Fibroblast of lung (primary cell): ENCODE measurements at places on chromosomes 4 and X. TPM values are rescaled to one million over a fixed set of nuclear protein-coding genes. Genes with fewer than 3 reads are reported as not detected.

Gene UGT2A1
- total RNA-seq: not detected in 2 replicates

Gene EDA
- 0.17 and 0.26 TPM in 2 replicates for total RNA-seq

Gene AKAP14
- total RNA-seq: not detected in 2 replicates

Gene ANKRD50
- 21.3 and 28.4 TPM in 2 replicates for total RNA-seq

Gene IRF2
- total RNA-seq: 30.9 and 31.8 TPM in 2 replicates

Gene TBC1D1
- 57.3 and 90.0 TPM in 2 replicates for total RNA-seq

Gene SMIM10
- 10.0 and 10.2 TPM in 2 replicates for total RNA-seq

Gene MTNR1A
- not detected in 2 replicates for total RNA-seq

Gene TBC1D9
- 25.4 and 36.3 TPM in 2 replicates for total RNA-seq

Gene MRPL1
- total RNA-seq: 25.4 and 25.7 TPM in 2 replicates

Gene TMPRSS11D
- total RNA-seq: not detected in 2 replicates

DNA sequence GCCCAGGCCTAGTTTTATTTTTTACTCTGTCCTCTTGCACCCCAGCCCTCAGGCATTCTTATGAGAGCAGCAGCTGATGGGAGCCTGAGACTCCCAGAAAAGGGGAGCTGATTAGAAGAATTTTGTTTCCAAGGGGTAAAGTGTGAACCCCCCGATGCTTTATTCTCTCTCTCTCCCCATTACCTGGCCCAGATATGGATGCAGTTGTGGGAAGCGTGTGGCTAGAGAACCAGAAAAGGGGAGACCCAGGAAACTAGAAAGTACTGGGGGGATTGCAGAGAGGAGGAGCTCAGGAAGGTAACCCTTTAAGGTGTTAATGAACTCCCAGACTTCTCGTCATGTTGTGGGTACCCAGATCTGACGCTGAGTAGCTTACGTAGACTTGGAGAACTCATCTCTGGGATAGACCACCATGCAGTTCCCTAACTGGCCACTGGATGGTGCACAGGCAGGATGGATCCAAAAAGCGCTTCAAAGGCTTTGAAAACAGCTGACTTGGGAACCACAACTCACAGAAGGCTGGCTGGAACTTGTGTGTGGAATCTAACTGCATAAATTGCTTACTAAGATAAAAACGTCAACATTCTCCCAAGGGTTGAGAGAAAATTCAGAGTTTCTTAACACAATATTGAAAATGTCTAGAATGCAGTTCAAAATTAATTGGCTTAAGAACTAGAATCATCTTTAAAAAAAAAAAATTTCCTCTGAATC is 64.7 kb downstream of the TBC1D14 start:
- peak; percentile 90 for DNase-seq
- H3K4me1 ChIP-seq: no peaks in the 10 kb centered on the region
- H3K27ac ChIP-seq: no peak overlapping the region

- DNase-seq: peak; percentile 87
- H3K27ac ChIP-seq: peak overlapping the region; percentile 42
- H3K4me3 ChIP-seq: no peak overlapping the region
- H3K36me3 ChIP-seq: no peaks in the 10 kb centered on the region
- H3K4me1 ChIP-seq: peaks cover 16% of the 10 kb centered on the region
These were observed 46.1 kb upstream of the VEGFC start for GRCh38 chr4:176838601-176839433.

DNA sequence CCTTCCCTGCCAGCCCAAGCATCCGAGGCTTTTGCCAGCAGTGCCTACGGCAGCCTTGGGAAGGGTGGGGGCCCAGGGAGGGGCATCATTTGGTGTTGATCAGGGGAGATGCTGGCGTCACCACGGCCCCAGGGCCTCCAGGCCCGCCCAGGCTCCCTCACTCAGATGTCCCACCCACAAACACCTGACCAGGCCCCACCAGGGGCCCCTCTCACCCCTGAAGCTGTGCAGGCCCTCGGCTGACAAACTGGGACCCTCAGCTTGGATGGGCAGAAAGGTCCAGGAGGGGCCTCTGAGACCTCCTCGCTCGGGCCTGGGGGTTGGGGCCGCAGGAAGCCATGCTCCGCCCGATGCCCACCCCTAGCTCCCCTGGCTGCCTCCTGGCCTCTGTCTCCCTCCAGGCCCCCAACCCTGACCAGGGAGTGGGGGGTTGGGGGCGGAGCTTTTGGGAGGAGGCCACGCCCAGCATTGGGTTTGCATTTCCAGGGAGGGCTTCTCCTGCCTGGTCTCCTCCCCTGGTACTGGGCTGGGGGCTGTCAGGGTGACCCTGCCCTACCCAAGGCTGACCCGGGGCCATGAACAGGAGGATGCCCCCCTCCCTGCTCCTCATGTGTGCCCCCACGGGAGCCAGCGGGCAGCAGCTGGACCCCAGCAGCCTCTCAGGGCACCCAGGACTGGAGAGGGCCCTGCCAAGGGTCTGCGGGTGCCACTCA is 33.4 kb upstream of the SPON2 start:
- peaks cover 46% of the 10 kb centered on the region for H3K4me1 ChIP-seq
- no peaks in the 10 kb centered on the region for H3K27me3 ChIP-seq
- H3K27ac ChIP-seq: no peak overlapping the region
- no peak overlapping the region for H3K4me3 ChIP-seq
- peaks cover 6% of the 10 kb centered on the region for H3K36me3 ChIP-seq

GRCh38 chrX:127596882-127597281 is 455.3 kb downstream of the ACTRT1 start:
- no peaks in the 10 kb centered on the region for H3K4me1 ChIP-seq
- no peaks in the 10 kb centered on the region for H3K27me3 ChIP-seq
- H3K27ac ChIP-seq: no peak overlapping the region
- no peak overlapping the region for H3K4me3 ChIP-seq
- no peaks in the 10 kb centered on the region for H3K36me3 ChIP-seq

- no peaks in the 10 kb centered on the region for H3K36me3 ChIP-seq
- no peaks in the 10 kb centered on the region for H3K27me3 ChIP-seq
- DNase-seq: peak; percentile 1
- no peak overlapping the region for H3K4me3 ChIP-seq
These were observed 204.5 kb downstream of the KCNIP4 start for GRCh38 chr4:21744046-21744445.

DNA sequence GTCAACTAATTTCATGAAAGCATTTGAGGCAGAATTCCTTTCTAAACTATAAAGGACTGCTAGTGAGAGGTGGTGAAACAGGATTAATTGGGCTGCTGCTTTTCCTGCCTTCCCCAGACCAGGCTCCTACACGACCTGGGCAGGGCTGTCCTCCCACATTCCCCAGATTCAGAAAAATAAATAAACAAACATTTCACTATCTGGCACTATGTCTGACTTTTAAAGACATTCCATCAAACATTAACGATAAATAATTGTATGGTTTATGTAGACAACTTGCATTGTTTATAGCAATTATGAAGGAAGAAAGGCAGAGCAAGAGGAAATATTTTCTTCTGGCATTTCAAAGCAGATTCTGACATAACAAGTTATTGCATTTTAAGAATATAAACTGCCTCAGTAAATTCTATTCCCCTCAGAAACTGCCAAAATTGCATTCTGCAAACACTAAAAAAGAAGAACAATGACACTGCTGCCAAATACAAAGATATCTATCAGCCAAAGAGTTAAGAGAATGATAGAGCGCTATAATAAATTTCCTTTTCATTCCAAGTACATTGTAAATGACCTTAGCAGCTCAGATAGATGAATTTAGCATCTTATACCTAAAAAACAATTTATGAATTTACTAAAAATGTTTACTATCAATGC is 214.7 kb upstream of the INTU start:
- no peaks in the 10 kb centered on the region for H3K36me3 ChIP-seq
- no peaks in the 10 kb centered on the region for H3K4me1 ChIP-seq
- H3K27ac ChIP-seq: no peak overlapping the region
- no peaks in the 10 kb centered on the region for H3K27me3 ChIP-seq
- DNase-seq: no peak

- H3K4me1 ChIP-seq: no peaks in the 10 kb centered on the region
- no peak overlapping the region for H3K27ac ChIP-seq
- H3K4me3 ChIP-seq: no peak overlapping the region
- DNase-seq: no peak
- no peaks in the 10 kb centered on the region for H3K36me3 ChIP-seq
These were observed 161.4 kb downstream of the VSIG4 start for GRCh38 chrX:65878456-65878855.

GRCh38 chrX:67651437-67652142 is 107.8 kb downstream of the AR start:
- H3K4me3 ChIP-seq: no peak overlapping the region
- no peaks in the 10 kb centered on the region for H3K36me3 ChIP-seq
- H3K27ac ChIP-seq: no peak overlapping the region

DNA sequence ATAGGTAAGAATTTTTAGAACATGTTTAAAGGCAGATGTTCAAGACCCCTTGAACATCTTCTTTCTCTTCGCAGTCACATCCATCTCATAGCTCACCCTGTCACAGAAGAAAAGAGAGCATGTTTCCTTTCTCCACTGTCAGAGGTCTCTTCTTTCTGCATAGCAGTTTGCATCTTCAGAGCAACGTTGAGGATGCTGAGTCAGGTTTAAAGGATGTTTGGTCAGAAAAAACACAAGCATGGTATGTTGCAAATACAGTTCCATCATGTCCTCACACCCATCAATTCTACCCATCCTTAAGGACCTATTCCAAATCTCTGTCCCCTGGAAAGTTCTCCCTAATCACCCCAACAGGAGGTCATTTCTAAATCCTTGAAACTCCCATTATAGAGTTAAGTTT is 84.8 kb downstream of the STOX2 start:
- H3K27me3 ChIP-seq: no peaks in the 10 kb centered on the region
- no peak overlapping the region for H3K27ac ChIP-seq
- peaks cover 5% of the 10 kb centered on the region for H3K4me1 ChIP-seq
- no peaks in the 10 kb centered on the region for H3K36me3 ChIP-seq
- H3K4me3 ChIP-seq: no peak overlapping the region

GRCh38 chr4:88458104-88458740 is 1.3 kb downstream of the HERC5 start:
- H3K4me3 ChIP-seq: no peak overlapping the region
- no peak for DNase-seq
- H3K27ac ChIP-seq: no peak overlapping the region

DNA sequence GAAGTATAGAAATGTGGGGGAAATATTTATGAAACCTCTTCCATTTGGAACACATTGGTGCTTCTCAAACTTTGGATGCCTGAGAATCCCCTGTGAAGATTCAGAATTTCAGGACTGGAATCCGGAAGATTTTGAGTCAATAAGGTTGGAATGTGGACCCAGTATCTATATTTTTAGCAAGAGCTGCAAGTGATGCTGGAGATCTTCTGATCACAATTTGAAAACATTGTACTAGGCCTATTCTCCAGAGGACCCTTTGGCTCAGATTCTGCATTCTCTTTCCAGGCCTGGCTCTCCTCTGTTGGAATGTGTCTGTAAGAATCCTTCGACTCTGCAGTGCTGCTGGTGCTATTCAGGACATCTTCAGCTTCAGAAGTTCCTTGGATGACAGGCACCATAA is 2.4 kb upstream of the PKD2 start:
- no peaks in the 10 kb centered on the region for H3K36me3 ChIP-seq
- no peak overlapping the region for H3K4me3 ChIP-seq
- DNase-seq: no peak

GRCh38 chr4:56910172-56910967 is 2.7 kb downstream of the REST start:
- peak; percentile 7 for DNase-seq
- H3K4me3 ChIP-seq: peak overlapping the region; percentile 91
- peaks cover 2% of the 10 kb centered on the region for H3K4me1 ChIP-seq
- no peaks in the 10 kb centered on the region for H3K36me3 ChIP-seq
- H3K27me3 ChIP-seq: peaks cover 7% of the 10 kb centered on the region

DNA sequence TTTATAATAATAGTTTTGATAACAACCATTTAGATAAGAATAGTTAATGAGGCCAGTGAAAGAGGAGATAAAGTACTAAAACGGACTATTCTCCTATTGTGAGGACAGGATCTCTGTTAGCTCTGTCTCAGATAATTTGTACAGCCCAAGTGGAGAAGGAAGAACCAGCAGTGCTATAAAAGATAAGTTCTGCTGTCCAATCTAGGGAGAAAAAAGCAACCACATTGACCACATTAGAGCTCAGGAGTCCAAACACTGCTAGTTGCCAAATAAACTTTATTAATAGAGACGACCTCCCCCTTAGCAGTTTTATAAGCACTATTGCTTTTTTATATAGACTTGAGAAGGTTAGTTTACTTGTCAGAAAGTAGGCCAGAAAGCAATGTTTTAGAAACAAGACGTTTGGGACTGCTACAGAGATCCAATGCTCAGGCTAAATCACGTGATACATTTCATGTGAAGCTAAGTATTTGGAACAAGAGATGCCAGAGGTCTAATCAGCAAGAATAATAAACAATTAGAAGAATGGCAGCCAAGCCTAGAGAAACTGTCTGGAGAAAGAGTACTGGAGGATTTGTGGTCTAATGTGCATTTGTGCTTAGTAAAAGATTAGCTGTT is 15.9 kb downstream of the IL15 start:
- H3K36me3 ChIP-seq: no peaks in the 10 kb centered on the region
- no peak overlapping the region for H3K4me3 ChIP-seq
- H3K27me3 ChIP-seq: no peaks in the 10 kb centered on the region
- DNase-seq: peak; percentile 96
- H3K4me1 ChIP-seq: peaks cover 3% of the 10 kb centered on the region
- H3K27ac ChIP-seq: no peak overlapping the region

DNA sequence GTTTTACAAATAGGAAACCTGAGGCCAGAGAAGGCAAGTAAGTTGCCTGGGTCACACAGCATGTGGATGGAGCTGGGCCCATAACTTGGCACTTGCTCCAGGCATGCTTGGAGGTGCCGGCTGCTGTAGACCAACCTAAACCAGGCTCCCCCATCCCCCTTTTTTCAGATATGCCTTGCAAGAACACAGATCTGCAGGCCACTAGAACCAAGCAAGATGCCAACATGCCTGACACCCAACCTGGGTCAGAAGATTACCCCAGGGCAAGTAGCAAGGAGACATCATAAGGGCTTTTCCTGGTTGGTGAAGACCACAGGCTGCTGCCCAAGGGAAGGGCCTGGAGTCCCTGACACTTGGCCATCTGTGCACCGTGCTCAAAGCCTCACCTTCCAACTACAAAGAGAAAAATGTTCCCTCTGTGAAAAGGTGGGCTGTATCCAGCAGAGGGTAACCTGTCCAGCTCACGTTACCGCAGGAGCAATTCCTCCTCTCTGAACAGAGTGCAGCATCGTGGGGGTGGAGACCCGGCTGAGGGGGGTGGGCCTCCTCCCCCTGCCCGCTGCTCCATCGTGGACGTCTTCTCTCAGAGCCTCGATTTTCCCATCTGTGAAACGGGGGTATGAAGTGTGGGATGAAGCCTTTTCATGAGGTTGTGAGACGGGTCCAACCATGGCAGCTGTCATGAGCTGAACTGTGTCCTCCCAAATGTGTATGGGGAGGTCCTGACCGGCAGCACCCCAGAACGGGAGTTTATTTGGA is 23.0 kb downstream of the HMX1 start:
- no peaks in the 10 kb centered on the region for H3K36me3 ChIP-seq
- H3K4me3 ChIP-seq: no peak overlapping the region
- no peak overlapping the region for H3K27ac ChIP-seq
- H3K4me1 ChIP-seq: no peaks in the 10 kb centered on the region
- no peak for DNase-seq

- H3K36me3 ChIP-seq: no peaks in the 10 kb centered on the region
- H3K27me3 ChIP-seq: no peaks in the 10 kb centered on the region
- H3K4me3 ChIP-seq: no peak overlapping the region
- DNase-seq: no peak
- no peaks in the 10 kb centered on the region for H3K4me1 ChIP-seq
These were observed 10.9 kb upstream of the DDX3X start for GRCh38 chrX:41322821-41323603.

- no peaks in the 10 kb centered on the region for H3K36me3 ChIP-seq
- H3K27ac ChIP-seq: no peak overlapping the region
- peak; percentile 14 for DNase-seq
- H3K27me3 ChIP-seq: no peaks in the 10 kb centered on the region
These were observed 33.9 kb upstream of the STIM2 start for GRCh38 chr4:26826721-26827120.

- no peaks in the 10 kb centered on the region for H3K36me3 ChIP-seq
- H3K27ac ChIP-seq: no peak overlapping the region
- no peaks in the 10 kb centered on the region for H3K27me3 ChIP-seq
- H3K4me1 ChIP-seq: no peaks in the 10 kb centered on the region
These were observed 2.2 kb downstream of the SLITRK4 start for GRCh38 chrX:143633461-143634308.
